ENCODE measurements at places on chromosomes 6 and 20. TPM values are rescaled to one million over a fixed set of nuclear protein-coding genes. Genes with fewer than 3 reads are reported as not detected.

Gene KCNQ5
- 6.7 TPM for total RNA-seq

- no peak for DNase-seq
These were observed 19.4 kb downstream of the CDS2 start for GRCh38 chr20:5146099-5146668.

- DNase-seq, result no peak
These were observed 172.3 kb downstream of the TRIM27 start for GRCh38 chr6:28751514-28751913.

- no peak for DNase-seq
These were observed 12.1 kb downstream of the SNX14 start for GRCh38 chr6:85581572-85581971.

GRCh38 chr6:127539272-127539671 lies 20.1 kb upstream of the MTCL3 start:
- DNase-seq, result no peak

DNA sequence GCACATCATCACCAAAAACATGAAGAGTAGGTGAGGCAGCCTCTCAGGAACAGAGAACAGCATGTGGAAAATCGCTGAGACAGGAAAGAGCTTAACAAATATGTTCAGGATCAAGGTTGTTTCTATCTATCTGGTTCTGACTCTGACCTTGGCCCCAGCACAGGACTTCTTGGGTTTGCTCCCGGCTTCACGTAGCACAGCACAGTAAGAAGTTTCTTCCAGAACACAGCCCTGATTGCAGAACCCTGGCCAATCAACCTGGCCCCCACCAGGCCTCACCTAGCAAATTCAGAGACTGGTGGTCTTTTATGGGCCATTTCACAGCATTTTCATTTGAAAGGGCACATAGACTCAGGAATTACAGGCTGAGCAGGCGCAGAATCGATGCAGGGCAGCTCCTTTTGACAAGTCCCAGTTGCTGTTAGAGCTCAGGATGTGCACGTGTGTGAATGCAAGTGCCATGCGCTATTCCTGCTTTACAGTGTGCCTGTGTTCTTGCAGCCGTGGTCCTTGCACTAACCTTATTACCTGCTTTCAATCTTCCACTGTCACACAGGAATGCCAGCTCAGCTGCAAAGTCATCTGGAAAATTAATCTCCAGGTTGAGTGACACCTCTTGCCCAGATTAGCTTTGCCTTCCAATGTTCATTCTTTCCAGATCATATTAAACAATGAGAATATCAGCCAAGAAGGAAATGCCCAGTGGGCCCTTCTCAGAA lies 100.5 kb upstream of the SLC2A12 start:
- no peak for DNase-seq
